ENCODE measurements at places on chromosomes 3 and 15.

DNA sequence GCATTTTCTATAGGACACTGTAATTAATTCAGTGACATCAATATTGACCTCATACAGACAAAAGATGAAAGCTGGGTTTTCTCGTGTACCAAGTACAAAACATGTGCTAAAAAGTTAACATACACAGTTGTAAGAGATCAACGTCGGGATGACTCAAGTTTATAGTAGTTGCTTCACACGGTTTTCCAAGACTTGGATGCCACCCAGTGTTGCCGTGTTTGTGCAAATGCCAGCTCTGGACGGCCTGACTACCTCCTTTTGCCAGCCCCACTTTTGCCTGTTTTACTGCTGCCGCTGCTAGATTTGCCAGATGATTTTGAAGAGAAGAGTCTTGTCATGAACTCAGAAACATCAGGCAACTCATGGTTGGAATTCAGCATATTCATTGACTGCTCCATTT lies 17.6 kb downstream of the EMC7 start:
- DNase-seq = no peak

- DNase-seq = no peak
Observed at GRCh38 chr3:121747976-121748375, 1.6 kb downstream of the GOLGB1 start.

GRCh38 chr15:52527911-52528563 lies 643 bp downstream of the MYO5A start:
- peak; percentile 27 for DNase-seq

- peak; percentile 17 for DNase-seq
Observed at GRCh38 chr15:86231864-86232721, 152.4 kb downstream of the AGBL1 start.

GRCh38 chr3:101169516-101169915 lies 150.9 kb downstream of the IMPG2 start:
- DNase-seq = no peak

- DNase-seq = no peak
Observed at GRCh38 chr15:79157631-79158592, 67.3 kb upstream of the RASGRF1 start.

GRCh38 chr15:92809064-92809879 lies 90.9 kb upstream of the CHD2 start:
- peak; percentile 97 for DNase-seq

Measured in stimulated activated CD4-positive, alpha-beta T cell treated with anti-CD3 and anti-CD28 coated beads, Interleukin-1b, Interleukin-23, amount 100 ng/mL, for 24 hours (primary cell).